ENCODE measurements at places on chromosomes 16 and 17. TPM values are rescaled to one million over a fixed set of nuclear protein-coding genes. Genes with fewer than 3 reads are reported as not detected.

- no peak for DNase-seq
Observed at GRCh38 chr17:14156689-14157088, 80.0 kb downstream of the CDRT15 start.

DNA sequence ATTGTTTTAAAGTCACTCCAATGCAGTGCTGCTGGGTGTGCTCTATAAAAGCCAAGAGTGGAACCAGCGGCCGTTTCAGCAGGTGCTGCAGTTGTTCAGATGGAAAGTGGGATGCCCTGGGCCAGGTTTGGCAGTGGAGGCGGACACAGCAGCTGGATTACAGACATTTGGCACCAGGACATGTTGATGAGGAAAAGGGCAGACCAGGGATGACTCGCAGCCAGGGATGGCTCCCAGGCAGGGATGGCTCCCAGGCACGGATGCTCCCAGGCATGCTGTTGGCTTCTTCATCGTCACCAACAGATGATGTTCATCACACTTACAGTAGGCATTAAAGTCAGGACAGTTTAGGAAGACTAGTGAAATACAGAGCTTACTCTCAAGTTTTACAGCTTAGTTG lies 10.0 kb downstream of the GAN start:
- no peak for DNase-seq

DNA sequence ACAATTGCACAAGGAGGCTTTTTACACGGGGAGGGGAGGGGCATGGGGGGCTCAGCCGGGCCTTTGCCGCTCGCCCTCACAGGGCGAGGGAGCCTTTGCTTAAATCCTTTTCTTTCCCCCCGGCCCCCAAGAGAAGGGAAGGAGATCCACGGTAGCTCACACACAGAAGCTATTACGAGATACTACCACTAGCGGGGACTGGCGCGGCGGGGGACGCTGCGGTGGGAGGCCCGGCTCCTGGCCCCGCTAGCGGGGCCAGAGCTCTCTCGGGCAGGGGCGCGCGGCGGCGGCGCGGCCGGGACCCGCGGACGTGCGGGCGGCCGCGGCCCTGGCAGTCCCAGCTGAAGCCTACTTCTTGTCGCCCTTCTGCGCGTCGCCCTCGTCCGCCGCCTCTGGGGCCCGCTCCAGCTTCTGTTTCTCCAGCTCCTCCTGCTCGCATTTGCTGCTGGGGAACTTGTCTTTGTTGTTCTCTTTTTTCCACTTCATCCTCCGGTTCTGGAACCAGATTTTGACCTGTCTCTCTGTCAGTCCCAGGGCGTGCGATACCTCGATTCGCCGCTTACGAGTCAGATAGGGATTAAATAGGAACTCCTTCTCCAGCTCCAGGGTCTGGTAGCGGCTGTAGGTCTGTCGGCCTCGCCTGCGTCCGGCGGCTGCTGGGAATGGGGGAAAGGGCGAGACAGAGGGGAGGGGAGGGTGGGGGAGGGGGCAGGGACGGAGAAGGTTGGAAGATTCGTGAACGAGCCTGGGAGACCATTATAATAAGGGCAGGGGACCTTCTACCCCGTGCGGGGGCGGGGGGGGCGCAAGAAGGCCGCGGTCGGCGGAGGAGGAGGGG lies 2.0 kb downstream of the HOXB8 start:
- no peak for DNase-seq

SOST gene
- 15.1 TPM for total RNA-seq

- DNase-seq: no peak
Observed at GRCh38 chr17:42553161-42553818, 567 bp downstream of the HSD17B1 start.

KCNH6 gene
- total RNA-seq: not detected

RSAD1 gene
- total RNA-seq: 36.7 TPM

DNA sequence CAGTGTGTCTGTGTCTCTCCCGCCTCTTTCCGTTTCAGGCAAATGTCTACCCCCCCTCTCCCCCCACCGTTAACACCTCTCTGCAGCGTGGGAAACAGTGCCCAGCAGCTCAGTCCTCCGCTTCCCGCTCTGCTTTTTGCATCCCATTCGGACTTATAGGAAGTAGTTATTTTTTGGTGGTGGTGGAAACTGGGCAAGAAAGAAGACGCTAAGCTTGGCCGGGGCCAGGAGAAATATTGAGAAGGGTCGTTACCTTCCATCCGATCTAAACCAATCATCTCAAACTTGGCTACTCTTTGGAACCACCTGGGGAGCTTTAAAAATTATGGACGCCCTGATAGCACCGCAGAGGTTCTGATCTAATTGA lies 499 bp upstream of the HLF start:
- DNase-seq: no peak

GRCh38 chr17:40105861-40106759 lies 5.7 kb upstream of the NR1D1 start:
- DNase-seq: no peak

GIT1 gene
- total RNA-seq: 142 TPM

DNA sequence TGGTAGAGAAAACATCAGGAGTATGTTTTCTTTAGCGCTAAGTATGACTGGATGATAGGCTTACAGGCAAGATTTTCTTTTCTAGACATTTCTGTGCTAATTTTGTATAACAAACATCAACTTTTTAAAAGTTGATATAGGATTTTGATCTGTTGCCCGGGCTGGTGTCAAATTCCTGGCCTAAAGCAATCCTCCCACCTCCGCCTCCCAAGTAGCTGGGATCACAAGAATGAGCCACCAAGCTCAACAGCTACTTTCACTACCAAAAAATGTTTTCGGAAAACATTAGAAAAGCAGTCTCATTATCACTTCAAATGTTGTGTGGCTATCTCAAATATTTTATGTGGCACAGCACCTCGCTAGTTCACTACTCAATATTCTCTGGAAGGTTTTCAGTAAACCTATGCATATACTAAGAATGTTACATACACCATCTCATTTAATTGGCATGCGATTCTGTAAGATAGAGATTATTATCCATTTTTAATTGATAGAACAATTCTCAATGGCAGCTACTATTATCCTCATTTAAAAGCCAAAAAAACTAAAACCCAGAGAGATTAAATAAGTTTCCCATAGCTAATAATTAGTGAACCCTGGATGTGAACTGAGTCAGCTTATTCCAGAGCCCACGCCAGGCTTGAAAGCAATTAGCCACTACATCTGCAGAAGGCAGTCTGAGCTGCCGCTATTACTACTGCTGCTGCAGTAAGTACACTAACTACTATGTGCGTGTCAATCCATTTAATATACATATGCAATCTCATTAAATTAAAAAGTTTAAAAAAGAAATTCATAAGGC lies 41.7 kb downstream of the CREBBP start:
- DNase-seq: no peak

GRCh38 chr16:57115168-57115513 lies 22.8 kb downstream of the CPNE2 start:
- no peak for DNase-seq

DNA sequence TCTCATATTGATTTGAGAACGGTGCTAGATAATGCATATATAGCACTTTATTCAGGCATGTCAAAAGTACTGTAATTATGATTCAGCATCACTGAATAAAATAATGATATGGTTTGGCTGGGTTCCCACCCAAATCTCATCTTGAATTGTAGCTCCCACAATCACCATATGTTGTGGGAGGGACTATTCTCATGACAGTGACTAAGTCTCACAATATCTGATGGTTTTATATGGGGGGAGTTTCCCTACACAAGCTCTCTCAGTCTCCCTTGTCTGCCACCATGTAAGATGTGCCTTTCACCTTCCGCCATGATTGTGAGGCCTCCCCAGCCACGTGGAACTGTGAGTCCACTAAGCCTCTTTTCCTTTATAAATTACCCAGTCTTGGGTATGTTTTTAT lies 25.6 kb upstream of the LONP2 start:
- DNase-seq: no peak

DNA sequence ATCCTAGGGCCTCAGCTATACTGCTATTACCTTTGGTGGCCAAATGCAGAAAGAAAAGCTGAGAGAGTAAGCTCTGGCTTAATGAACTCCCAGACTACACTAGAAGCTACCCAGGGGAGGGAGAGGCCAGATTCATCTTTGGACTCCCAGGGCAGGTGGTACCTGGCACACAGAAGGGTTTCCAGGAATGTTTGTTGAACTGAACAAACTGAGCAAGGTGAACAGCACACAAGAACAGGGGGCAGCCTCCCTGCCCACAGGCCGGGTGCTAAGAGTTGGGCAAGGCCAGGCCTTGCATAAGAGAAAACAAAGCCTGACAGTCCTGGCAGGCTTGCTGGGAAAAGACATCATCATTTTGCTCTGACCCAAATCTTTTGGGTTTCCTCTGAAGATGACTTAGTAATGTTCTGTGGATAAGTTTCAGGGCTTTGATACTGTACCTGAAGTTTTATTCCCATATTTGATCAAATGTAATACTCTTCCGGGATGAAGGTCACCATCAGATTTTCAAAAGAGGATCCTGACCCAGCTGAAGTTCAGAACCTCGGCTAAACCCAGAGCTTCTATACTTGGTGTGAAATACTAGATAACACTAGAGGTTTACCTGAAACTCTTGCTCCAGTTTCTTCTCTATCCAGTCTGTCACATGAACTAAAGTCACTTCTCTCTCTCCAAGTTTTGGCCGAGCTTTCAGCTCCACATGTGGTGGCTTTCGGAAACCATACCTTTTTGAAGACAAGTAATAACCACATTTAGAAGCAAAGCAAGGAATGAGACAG lies 20.5 kb upstream of the ERN1 start:
- DNase-seq: no peak

DNA sequence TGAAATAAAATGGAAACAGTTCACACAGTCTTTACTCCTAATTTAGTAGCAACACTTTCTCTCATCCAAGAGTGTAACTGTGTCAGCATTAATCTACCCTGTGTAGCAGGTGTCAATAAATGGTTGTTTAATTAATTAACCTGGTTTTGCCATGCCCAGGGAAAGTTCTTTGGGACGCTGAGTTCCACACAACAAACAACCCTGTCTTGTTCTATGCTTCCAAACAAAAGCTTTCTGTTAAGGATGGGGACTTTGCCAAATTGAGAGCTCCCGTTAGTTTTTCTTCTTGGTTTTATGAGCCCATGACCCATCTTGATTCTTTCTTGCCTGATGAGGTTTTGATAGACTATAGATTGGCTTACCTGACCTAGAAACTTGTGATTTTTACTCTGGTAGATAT lies 530.1 kb downstream of the KCNJ2 start:
- no peak for DNase-seq

ABCA8 gene
- 69.6 TPM for total RNA-seq

DNA sequence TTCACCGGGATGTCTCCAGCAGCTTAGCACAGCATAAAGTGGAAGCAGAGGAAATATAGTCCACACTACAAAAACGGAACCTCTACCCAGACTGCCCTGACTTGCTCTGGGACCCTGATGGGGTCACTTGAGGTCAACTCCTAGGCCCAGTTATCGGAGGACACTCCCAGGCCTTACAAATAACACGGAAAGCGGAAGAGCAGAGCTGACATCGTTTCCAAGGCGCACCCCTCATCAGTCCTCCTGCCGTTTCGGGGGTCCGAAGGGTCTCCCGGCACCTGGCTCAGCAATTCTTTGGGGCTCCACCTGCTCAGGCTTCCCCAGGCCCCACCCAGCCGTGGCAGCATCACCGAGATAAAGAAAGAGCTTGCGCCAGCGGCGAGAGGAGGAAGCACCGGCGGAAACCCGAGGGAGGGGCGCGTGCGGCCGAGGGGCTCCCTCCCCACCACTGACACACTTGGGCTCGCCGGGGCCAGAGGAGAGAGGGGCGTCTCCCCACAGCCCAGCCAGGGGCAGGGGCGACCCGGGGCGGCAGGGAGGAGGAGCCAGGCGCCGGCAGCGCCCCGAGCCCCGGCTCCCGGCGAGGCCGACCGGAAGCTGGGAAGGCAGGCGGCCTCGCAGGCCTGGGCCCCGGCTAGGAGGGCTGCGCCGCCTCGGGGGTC lies 727 bp downstream of the CORO7 start:
- no peak for DNase-seq

ENDOV gene
- total RNA-seq: 18.0 TPM

DNA sequence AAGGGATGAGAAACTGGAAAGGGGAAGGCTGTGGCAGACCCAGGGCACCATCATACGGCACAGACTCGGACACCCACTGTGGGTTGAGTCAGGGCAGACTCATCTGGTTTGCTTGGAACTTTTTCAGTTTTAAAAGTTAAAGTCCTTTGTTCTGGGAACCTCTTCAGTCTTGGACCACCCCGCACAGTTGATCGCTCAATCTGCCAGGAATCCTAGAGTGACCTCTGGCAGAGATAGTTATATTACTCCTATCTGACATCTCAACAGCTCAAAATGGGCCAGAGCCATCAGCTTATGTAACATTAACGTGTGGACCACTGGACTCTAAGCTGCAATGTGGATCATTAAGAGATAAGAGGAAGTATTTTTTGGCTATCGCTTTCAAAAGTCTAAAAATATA lies 164.3 kb downstream of the ABCA8 start:
- DNase-seq: no peak

DNA sequence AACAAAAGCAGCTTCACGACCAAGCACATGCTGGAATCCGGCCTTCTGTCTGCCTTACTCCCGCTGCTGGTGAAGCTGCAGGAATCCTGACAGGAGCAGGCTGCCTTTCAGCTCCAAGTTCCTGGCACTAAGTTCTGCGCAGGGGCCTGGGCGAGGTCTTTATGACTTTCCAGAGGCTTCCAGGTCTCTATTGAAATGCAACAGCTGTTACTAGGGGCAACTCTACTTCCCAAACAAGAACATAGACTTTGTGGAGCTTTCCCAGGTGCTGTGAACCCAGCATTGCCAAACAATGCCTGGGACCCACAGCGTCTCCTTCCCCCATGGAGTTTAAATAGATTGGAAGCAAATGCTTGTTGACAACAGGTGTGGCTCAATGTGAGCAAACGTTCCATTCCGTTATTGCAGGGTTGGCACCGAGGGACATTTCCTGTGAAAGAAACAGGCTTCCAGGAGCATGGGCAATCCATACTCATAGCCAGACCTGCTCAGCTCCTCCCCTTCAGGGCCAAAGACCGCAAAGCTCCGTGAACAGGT lies 156.0 kb downstream of the CDH13 start:
- DNase-seq: no peak

GRCh38 chr16:68658341-68658973 lies 13.3 kb downstream of the CDH3 start:
- DNase-seq: no peak

KCNG4 gene
- total RNA-seq: not detected

CPPED1 gene
- total RNA-seq: 13.3 TPM

GRCh38 chr17:43524945-43525575 lies 21.1 kb downstream of the ETV4 start:
- DNase-seq: no peak
